ENCODE measurements at places on chromosomes 12 and 14. TPM values are rescaled to one million over a fixed set of nuclear protein-coding genes. Genes with fewer than 3 reads are reported as not detected.

The SOAT2 gene
- total RNA-seq = not detected

The ART4 gene
- 74.4 TPM for total RNA-seq

The AQP6 gene
- not detected for total RNA-seq

The OR4E2 gene
- not detected for total RNA-seq

The TMEM119 gene
- total RNA-seq = not detected

DNA sequence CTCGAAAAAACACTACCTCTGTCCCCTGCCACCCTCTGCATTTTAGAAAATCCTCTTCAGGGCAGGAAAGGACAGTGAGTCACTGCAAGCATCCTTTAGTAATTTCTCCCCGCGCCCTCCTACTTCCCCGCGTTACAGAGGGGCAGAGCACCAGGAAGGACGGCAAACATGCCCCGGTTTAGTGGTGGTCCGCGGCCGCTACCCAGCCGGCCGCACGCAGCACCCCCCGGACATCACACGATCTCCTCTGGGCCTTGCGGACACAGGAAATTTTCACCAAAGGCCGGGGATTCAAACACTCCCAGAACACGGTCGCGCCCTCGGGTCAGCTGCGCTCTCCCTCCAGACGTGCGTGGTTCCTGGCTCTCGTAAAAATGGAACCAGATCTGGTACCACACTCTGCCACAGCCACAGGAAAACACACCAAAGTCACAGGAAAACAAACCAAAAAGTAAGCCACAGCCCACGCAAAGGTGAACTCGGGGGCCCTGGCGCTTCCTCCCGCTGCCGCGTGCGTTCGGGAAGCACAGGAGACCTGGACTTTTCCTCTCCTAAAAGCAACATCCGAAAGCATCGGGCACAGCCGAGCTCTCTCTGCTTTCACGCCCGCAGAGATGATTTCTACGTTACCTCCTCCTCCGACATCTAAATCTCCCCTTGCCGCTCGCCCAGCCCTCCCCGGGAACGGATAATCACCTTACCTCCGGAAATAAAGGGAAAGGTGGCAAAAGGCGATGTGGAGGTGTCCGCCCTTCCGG is 839 bp downstream of the SLC38A1 start:
- no peak for DNase-seq

GRCh38 chr14:71396050-71396677 is 488.9 kb downstream of the PCNX1 start:
- no peak for DNase-seq

GRCh38 chr12:108724054-108724889 is 7.0 kb downstream of the CORO1C start:
- no peak for DNase-seq

GRCh38 chr14:51500776-51501175 is 150.9 kb upstream of the FRMD6 start:
- DNase-seq = no peak

GRCh38 chr14:32254952-32255679 is 52.0 kb upstream of the RNU6-8 start:
- peak; percentile 19 for DNase-seq

- no peak for DNase-seq
Observed at GRCh38 chr12:121513464-121514183, 67.2 kb downstream of the KDM2B start.

GRCh38 chr14:101361451-101362433 is 199.6 kb upstream of the DIO3 start:
- DNase-seq = no peak

GRCh38 chr12:48996794-48997718 is 2.1 kb downstream of the DDN start:
- no peak for DNase-seq
